Small intestine (tissue), 16 donors: ENCODE measurements at places on chromosomes 2 and 18. TPM values are rescaled to one million over a fixed set of nuclear protein-coding genes. Genes with fewer than 3 reads are reported as not detected.
A peak's percentile ranks its signal among the peaks of the same experiment; 100 is the strongest.

GRCh38 chr2:38556006-38556801 lies 46.5 kb downstream of the HNRNPLL start:
- H3K4me1 ChIP-seq, result no peaks in the 10 kb centered on the region
- no peaks in the 10 kb centered on the region for H3K27me3 ChIP-seq
- no peak for DNase-seq
- no peak overlapping the region for H3K27ac ChIP-seq
- no peak overlapping the region for H3K4me3 ChIP-seq
- peaks cover 4% of the 10 kb centered on the region for H3K36me3 ChIP-seq

DNA sequence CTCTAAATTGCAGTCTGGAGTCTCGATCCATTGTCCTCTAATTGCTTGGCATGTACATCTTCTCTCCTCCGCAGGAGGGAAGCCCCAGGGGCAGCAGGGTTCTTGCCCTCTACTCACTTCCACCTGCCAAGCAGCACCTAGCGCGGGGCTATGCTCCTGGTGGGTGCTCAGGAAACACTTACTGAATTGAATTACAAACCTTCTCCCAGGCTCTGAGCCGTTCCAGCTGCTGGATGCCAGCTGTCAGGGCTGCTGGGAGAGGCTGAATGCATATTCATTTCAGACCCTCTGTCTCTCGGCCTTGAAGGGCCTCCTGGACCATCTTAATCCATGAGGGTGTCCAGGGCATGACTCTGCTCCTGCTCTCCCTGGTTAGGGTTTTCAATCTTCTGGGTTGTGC lies 94.0 kb downstream of the CELF4 start:
- no peak overlapping the region for H3K27ac ChIP-seq
- DNase-seq, result no peak
- H3K4me1 ChIP-seq, result no peaks in the 10 kb centered on the region
- H3K36me3 ChIP-seq, result no peaks in the 10 kb centered on the region

DNA sequence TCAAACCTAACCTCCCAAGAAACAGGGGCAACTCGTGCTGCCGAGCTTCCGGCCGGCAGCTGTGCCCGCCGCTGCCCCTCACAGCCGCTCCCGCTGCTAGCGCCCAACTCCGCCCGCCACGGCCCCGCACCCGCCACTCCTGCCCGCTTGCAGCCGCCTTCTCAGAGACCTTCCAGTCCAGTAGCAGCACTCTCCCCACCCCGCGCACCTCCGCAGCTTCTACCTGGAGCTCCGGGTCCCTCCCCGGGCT lies 722 bp upstream of the C2orf15 start:
- DNase-seq, result no peak
- H3K27ac ChIP-seq, result peak overlapping the region; percentile 99
- H3K4me1 ChIP-seq, result no peaks in the 10 kb centered on the region
- no peaks in the 10 kb centered on the region for H3K36me3 ChIP-seq
- H3K27me3 ChIP-seq, result no peaks in the 10 kb centered on the region
- peak overlapping the region; percentile 99 for H3K4me3 ChIP-seq

DNA sequence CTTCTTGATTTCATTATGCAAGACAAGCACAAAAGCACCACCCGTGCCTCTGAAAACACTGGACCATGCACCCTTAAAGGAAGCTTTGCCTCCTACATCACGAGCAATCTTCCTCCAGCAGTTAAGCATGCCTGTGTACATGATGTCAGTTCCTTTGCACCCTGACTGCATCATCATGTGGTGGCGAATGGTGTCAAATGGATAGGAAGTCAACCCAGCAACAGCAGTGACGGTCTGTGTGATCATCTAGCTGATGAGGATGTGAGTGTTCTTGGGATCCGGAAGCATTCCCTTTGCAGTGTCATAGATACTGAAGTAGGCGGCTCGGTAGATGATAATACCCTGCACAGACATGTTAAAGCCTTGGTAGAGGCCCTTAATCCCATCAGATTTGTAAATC lies 240.7 kb upstream of the FAM98A start:
- no peaks in the 10 kb centered on the region for H3K36me3 ChIP-seq
- no peak overlapping the region for H3K4me3 ChIP-seq
- no peak overlapping the region for H3K27ac ChIP-seq
- H3K27me3 ChIP-seq, result no peaks in the 10 kb centered on the region
- DNase-seq, result no peak

DNA sequence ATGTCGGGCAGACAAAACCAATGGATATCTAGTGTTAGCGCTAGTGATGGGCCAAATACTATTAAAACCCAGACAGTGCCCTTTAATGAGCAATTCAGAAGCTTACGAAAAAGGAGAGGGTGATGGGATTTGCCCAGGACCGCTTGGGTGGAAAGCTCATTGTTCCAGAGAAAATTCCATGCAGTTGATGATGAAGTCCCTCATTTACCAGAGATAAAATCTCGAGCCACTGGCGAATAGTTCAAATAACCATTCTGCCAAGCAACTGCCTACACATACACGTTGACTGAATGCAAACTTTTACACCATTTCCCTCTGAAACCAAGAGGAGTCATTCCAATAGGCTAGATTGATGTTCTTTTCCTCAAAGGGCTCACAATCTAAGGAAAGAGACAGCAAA lies 73.6 kb upstream of the ARL4C start:
- H3K4me3 ChIP-seq, result no peak overlapping the region
- DNase-seq, result no peak
- no peak overlapping the region for H3K27ac ChIP-seq
- H3K4me1 ChIP-seq, result no peaks in the 10 kb centered on the region
- no peaks in the 10 kb centered on the region for H3K27me3 ChIP-seq

- no peaks in the 10 kb centered on the region for H3K36me3 ChIP-seq
- DNase-seq, result no peak
- no peak overlapping the region for H3K27ac ChIP-seq
- H3K4me3 ChIP-seq, result no peak overlapping the region
- no peaks in the 10 kb centered on the region for H3K4me1 ChIP-seq
Observed at GRCh38 chr2:8297376-8298231, 384.3 kb upstream of the ID2 start.

DNA sequence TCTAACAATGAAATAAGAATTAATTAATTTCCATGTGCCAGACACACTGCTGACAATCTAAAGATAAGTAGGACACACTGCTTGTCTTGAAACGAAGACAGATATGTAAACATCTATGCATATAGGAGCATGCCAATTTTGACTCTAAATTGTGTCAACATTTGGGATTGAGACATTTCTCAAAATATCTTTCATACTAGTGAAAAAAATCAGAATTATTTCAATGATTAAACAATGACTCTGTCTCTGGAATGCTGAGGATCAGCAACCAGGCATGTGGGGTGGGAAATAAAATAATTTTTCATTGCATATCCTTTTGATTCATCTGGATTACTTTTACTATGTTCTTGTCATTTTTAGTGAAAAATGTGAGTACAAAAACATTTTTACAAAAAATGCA lies 262.6 kb upstream of the SYT4 start:
- no peak overlapping the region for H3K27ac ChIP-seq
- H3K4me1 ChIP-seq, result no peaks in the 10 kb centered on the region
- H3K27me3 ChIP-seq, result no peaks in the 10 kb centered on the region
- H3K36me3 ChIP-seq, result no peaks in the 10 kb centered on the region
- H3K4me3 ChIP-seq, result no peak overlapping the region

The TTN gene
- polyA plus RNA-seq, result 1.1 TPM

The THSD7B gene
- polyA plus RNA-seq, result not detected

The PLB1 gene
- polyA plus RNA-seq, result 125 TPM
